ENCODE measurements at places on chromosomes 1 and 21.

GRCh38 chr1:240486611-240487010 lies 125.3 kb downstream of the GREM2 start:
- DNase-seq: no peak

DNA sequence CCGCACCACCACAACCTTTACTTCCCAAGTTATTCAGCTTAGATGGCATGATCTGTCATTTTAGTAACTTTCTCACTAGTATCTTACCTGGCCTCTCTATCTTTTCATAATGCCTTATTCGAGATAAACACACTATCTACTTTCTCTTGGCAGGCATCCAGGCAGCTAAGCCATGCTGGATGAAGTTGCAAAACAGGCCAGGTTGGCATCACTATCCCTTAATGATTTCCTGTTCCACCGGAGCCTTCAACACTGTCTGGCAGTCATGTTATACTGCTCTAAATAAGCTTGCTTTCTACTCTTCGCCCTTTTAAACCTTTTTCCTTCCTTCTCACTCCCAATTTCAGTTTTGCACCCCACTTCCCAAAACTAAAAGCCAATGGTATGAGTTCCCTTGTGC lies 12.0 kb upstream of the KCNH1 start:
- DNase-seq: no peak

GRCh38 chr1:228226956-228227791 lies 19.3 kb downstream of the OBSCN start:
- no peak for DNase-seq

DNA sequence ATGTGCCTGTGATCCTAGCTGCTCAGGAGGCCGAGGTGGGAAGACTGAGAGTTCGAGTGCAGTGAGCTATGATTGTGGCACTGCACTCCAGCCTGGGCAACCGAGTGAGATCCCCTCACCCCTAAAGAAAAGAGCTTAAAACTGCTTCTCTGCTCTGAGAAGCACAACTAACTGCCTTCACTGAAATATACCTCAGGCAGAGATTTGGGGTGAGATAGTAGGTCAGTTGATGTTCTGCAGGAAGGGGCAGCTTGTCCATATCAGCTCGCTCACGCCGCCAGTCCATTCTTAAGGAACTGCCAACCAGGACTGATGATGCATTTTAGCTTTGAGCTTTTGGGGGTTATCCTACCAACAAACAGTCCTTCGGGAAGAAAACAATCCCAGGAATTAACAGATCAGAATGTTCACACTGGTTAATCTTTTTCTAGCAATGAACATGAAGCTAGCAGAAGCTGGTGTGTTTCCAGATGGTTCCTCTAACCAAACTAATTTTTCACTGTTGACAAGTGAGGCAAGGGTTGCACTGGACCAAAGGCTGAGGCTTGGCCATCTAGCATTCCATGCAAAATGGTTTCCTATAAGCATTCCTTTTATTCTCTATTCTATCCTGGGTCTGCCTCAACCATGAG lies 31.6 kb downstream of the LHX4 start:
- no peak for DNase-seq

DNA sequence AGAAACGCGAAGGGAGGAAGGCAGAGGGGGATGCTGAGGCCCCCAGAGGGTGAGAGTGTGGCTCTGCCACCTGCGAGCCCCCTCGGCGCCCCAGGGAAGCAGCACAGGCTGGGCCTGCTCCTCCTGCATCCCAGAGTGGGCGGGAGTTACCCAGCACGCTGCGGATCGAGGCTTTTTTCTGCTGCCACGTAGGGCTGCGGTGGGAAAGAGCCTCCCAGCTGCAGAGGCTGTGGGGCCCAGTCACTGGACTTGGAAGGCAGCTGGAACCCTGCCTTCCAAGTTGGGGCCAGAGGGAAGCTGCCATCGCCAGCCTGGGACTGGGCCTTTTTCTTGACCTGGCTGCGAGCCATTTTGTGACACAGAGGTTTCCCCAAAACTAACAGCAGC lies 2.3 kb upstream of the GRIK3 start:
- DNase-seq: no peak

DNA sequence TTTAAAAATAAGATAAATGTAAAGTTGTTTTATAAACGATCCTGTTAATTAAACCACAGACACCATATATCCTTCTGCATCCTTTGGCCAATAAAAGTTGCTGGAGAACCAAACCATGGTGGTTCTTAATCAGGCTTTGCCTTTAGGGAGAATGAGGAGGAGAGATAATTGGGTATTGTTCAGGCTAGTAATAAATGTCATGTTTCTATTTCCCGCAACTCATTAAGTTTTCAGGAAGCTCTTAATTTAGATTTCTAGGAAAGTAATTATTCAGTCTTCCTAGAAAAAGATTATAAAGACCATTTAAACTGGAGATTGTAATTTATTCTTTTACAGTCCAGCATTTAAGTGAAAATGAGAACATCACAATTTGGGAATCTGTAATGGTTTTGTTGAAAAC lies 34.5 kb downstream of the RAB4A start:
- DNase-seq: no peak
